Activated CD8-positive, alpha-beta T cell treated with anti-CD3 and anti-CD28 coated beads, Interleukin-2, amount 10 ng/mL, durations not matched to agents 7 days and 5 days (primary cell): ENCODE measurements at places on chromosomes 6 and 20.
A peak's percentile ranks its signal among the peaks of the same experiment; 100 is the strongest.

GRCh38 chr6:52929321-52930164 lies 20.0 kb upstream of the GSTA3 start:
- peaks cover 6% of the 10 kb centered on the region for H3K27me3 ChIP-seq
- no peak for DNase-seq
- H3K36me3 ChIP-seq, result no peaks in the 10 kb centered on the region
- no peak overlapping the region for H3K27ac ChIP-seq
- no peak overlapping the region for H3K4me3 ChIP-seq

DNA sequence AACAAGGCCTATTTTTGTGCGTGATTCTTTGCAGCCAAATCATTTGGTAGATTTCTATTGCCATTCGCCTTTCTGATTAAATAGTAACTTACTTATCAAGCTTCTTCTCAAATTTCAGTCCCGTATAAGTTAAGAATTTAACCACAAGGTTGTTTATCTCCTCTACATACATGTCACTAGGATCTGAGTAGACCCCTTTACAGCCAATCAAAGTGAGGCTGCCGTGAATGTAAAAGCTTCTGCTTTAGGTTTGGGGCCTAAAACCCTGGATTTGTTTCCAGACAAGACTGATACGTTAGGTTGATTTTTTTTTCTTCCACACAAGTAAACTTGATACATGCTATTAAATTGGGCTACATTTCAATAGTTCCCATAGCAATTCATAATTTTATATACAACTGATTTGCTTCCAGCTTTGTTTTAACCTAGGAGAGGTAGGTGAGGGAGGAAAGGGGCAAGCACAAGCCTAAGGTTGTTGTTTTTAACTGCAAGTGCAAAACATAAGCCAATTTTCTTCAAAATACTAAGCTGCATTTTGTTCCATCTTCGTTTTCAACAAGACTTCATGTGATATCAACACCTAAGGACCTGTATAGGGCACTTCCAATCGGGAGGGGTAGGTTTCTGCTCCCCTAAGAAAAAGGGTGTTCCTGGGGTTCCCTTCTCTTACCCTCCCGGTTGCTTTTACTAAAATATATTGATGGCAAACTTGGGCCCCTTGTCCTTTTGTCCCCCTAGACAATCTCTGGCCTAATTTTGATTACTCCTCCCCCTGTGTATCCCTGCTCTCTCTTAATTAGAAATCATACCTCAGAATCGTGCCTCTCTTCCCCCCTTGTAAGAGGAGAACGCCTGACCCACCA lies 1.7 kb downstream of the RANBP9 start:
- peaks cover 26% of the 10 kb centered on the region for H3K36me3 ChIP-seq
- H3K4me1 ChIP-seq, result peaks cover 42% of the 10 kb centered on the region
- DNase-seq, result peak; percentile 33
- H3K4me3 ChIP-seq, result peak overlapping the region; percentile 94
- no peaks in the 10 kb centered on the region for H3K27me3 ChIP-seq
- H3K27ac ChIP-seq, result peak overlapping the region; percentile 90

- H3K36me3 ChIP-seq, result no peaks in the 10 kb centered on the region
- H3K4me3 ChIP-seq, result no peak overlapping the region
- no peak overlapping the region for H3K27ac ChIP-seq
- no peaks in the 10 kb centered on the region for H3K4me1 ChIP-seq
- DNase-seq, result no peak
- H3K27me3 ChIP-seq, result no peaks in the 10 kb centered on the region
Observed at GRCh38 chr6:23175391-23175790, 606.0 kb downstream of the HDGFL1 start.

DNA sequence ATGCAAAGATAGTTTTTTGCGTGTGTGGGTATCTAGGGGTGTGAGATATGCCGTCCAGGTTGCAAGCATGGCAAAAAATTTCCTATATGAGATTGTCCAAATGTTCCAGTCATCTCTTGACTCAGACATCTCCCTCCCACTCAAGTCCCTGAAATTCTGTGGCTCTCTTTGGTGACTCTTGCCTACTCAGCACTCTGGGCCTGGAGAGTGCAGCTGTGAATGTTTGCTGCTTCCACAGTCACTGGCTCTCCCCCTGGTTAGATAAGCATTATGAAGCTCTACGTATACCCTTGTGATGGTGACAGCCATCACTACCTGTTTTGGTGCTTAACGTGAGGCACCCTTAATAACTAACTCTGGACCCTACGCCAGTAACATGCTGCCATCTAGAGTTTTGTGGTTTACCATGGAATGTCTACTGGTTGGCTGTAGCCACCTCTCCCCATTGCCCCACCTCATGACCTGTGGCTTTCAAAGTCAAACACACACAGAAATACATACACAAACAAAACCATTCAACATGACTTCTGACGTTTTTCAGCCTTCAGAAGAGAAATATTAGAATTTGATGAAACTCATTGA lies 621.9 kb upstream of the CITED2 start:
- no peak for DNase-seq
- H3K4me1 ChIP-seq, result no peaks in the 10 kb centered on the region
- H3K36me3 ChIP-seq, result no peaks in the 10 kb centered on the region
- no peak overlapping the region for H3K27ac ChIP-seq
- no peaks in the 10 kb centered on the region for H3K27me3 ChIP-seq

DNA sequence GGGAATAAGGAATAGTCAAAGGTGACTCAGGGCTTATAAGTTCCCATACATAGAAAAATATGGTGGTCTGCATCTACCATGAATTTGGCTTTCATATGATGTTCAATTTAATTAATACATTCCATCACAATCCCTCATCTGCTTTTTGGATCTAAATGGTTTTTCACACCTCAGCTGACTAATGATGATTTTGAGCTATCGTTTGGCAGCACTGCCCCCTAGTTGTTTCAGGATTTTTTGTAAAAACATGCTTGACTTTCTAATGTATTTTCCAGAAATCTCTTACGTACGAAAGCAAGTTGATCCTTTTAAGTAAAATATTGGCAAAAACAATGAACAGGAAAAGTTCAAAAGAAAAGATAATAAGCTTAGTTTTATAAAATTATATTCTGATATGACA lies 408.6 kb upstream of the ADGRB3 start:
- no peaks in the 10 kb centered on the region for H3K4me1 ChIP-seq
- no peak for DNase-seq
- no peaks in the 10 kb centered on the region for H3K27me3 ChIP-seq
- no peaks in the 10 kb centered on the region for H3K36me3 ChIP-seq
- no peak overlapping the region for H3K4me3 ChIP-seq
- H3K27ac ChIP-seq, result no peak overlapping the region

DNA sequence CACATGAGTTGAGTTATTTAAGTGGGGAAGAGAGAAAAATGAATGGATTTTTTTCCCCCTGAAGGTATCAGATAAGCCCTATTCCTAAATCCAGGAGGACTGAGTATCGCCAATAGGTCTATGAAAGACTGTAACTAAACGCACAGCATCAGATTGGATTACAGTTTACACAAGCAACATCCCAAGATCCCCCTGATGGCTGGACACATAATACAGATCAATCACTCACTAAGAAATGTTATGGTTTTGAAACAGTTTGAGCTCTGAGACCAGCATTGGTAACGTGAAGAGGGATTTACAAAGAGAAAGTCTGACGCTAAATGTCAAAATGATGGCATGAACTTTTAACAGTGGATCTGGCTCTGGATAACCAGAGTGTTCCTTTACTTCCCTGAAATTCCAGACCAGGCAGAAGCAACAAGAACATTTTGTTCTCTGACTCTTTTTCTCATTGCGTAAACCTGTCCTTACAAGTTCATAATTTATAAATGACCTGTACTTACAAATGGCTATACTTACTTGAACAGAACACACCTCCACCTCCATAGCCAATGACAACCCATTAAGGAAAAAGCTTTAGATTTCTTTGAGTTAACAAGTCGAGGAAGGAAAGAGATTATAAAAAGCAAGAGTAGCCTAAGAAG lies 131.8 kb upstream of the BEND3 start:
- H3K36me3 ChIP-seq, result no peaks in the 10 kb centered on the region
- no peaks in the 10 kb centered on the region for H3K27me3 ChIP-seq
- H3K4me1 ChIP-seq, result no peaks in the 10 kb centered on the region
- DNase-seq, result no peak
- H3K4me3 ChIP-seq, result no peak overlapping the region

GRCh38 chr20:56211051-56211450 lies 37.5 kb upstream of the MC3R start:
- peaks cover 3% of the 10 kb centered on the region for H3K27me3 ChIP-seq
- no peak overlapping the region for H3K4me3 ChIP-seq
- no peak overlapping the region for H3K27ac ChIP-seq
- H3K36me3 ChIP-seq, result no peaks in the 10 kb centered on the region
- H3K4me1 ChIP-seq, result no peaks in the 10 kb centered on the region

DNA sequence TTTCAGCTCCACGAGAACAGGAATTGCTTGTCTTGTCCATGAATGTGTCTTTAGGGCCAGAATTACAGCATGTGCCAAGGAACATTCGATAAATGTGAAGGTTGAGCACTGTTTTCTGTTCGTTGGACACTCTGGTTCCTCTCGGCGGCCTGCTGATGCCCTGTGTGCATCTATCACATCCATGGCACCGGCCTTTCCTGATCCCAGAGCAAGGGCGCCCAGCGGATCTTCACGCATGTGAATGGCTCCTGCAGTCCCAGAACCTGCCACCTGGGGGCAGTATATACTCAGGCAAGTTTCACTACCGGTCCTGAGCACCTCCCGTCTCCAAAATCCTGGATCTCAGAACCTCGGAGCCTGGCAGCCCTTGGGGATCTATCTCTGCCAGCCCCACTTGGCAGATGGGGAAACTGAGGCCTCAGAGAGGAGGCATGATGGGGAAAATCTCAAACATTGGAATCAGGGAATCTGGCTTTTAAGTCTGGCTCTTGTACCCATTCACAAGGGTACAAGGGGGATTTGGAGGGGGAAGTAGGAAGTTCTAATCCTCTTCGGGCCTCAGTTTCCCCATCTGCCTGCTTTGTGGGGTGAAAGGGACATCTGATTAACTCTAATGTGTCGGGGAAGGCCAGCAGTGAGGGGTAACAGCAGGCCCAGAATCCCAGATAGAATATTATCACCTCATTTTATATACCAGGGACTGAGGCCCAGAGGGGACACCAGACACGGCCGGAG lies 4.3 kb upstream of the CEBPB start:
- H3K27ac ChIP-seq, result no peak overlapping the region
- peak; percentile 92 for DNase-seq
- no peak overlapping the region for H3K4me3 ChIP-seq
- peaks cover 7% of the 10 kb centered on the region for H3K4me1 ChIP-seq
